Adrenal gland (tissue), 19 donors: ENCODE measurements at places on chromosomes 11 and 22. TPM values are rescaled to one million over a fixed set of nuclear protein-coding genes. Genes with fewer than 3 reads are reported as not detected.

GRCh38 chr11:73384531-73384871, 8.3 kb downstream of the RELT start:
- DNase-seq = no peak

GRCh38 chr22:50444663-50445062, 30.2 kb downstream of the SBF1 start:
- DNase-seq = peak; percentile 90

DNA sequence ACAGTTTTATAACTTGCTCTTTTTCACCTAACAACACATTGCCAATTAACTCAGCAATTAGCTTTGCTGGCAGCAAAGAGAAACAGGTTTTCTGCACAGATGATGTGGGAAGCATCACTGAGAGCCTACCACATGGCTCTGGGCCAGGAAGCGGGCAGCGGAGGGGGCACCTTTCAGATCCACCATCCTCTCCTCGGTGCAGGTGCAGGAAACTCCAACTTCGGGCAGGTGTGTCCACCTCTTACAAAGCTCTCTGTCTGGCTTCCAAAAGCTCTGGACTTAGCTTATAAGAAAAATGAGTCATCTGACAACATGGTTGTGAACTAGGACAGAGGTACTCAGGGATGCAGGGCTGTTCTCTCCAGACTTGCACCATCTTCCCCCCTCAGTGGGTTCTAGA, 77.0 kb downstream of the RPS6KA4 start:
- no peak for DNase-seq

Gene GRIA4
- 0.16 TPM for total RNA-seq

- DNase-seq = no peak
These were observed 662.5 kb downstream of the LUZP2 start for GRCh38 chr11:25159341-25159740.

DNA sequence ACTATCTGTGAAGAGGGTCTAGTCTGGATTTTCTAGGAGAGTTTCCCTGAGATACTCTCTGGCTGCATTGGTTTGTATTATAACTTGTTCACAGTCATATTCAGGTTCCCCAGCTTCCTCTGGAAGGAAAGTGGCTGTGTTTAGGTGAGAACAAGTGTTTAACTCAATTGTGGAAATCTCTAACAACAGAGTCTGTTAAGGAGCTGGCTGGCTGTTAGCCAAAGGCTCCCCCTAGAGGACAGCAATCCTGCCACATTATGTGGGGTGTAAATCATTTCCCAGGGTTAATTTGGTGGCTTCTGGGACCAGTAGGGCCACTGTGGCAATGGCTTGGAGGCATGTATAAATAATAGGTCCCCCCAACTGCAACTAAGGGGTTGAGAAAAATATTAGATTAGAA, 18.4 kb downstream of the MS4A6E start:
- DNase-seq = peak; percentile 44

Gene OR4A16
- not detected for total RNA-seq

GRCh38 chr11:45872651-45873356, 12.6 kb upstream of the MAPK8IP1 start:
- peak; percentile 57 for DNase-seq

GRCh38 chr11:29200791-29201562, 815.9 kb downstream of the KCNA4 start:
- DNase-seq = no peak

DNA sequence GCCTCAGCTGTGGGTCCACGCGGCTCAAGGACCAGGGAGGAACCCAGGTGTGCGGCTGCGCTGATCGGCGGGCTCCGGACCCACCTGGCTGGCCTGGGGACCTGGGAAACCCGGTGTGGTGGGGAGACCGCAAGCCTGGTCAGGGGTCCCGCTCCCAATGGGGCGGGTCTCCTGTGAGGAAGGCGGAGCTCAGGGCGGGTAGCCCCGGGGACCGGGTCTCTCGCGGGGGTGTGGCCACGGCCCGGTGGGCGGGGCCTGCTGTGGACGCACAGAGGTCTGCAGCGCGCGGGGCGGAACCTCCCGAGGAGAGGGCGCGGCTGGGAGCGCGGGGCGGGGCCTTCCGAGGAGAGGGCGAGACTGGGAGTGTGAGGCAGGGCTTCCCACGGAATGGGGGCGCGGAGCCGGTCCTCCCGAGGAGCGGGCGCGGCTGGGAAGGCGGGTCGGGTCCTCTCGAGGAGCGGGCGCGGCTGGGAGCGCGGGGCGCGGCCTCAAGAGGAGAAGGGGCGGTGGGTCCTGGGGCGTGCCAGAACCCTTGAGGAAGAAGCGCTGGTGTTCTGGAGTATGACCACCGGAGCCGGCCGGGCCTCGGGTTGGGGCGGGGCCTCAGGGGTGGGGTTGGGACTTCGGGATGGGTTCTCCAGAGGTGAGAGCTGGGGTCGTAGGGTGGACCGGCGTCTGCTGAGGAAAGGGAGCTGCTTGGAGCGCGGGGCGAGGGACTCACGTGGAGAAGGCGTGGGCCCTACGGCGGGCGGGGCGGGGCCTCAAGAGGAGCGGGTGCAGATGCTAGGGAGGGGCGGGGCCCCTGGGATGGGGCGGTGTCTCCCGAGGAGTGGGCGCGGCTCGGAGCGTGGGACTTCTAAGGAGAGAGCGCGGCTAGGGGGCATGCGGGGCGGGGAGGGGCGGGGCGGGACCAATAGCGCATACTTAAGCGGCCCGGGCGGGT, 20.8 kb downstream of the DGCR6L start:
- peak; percentile 85 for DNase-seq

Gene SMC1B
- not detected for total RNA-seq

Gene TRIM49
- total RNA-seq = not detected
